ENCODE measurements at places on chromosomes 2 and 18.

GRCh38 chr2:212364112-212364985, 174.3 kb downstream of the ERBB4 start:
- no peak for DNase-seq

DNA sequence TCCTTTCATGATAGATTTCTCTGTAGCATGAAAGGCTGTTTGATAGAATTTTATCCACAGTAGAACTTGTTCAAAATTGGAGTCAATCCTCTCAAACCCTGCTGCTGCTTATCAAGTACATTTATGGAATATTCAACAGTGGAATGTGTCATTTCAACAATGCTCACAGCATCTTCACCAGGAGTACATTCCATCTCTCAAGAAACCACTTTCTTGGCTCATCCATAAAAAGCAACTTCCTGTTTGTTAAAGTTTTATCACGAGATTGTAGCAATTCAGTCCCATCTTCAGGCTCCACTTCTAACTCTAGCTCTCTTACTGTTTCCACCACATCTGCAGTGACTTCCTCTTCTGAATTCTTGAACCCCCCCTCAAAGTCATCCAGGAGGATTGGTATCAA, 29.4 kb downstream of the PDCL3 start:
- no peak for DNase-seq

- DNase-seq, result no peak
Observed at GRCh38 chr2:224151161-224151560, 112.1 kb upstream of the SERPINE2 start.

DNA sequence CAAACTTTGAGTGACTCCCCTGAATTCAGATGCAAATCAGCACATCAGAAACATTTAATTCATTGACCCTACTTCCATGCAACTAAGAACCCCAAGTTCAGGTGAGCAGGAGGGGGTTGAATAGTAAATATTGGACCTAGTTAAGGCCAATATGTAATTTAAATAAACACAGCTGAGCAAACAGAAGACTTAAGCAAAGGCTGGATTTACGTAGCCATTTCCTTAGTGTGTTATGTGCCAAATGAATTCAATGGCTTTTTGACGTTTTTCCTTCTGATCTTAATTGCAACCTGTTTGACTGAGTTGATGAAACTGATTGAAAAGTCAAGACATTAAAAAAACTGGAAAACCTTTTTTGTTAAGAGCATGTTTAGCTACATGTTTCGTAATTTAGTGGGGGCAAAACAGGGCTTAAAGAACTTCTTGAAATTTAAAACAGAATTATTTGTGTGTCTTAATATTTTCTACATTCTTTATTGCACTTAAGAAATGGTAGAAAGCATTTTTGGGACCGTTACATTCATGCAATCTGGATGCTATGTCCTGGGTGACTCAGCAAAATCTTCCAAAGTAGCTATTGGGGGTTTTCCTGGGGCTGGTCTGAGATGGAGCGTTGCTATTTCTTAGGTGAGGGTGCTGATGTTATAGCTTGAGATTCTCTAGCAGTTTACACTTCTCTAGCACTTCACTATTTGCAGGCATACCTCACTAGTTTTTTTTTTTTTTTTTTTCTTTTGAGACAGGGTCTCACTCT, 25.5 kb upstream of the KCNE4 start:
- DNase-seq, result peak; percentile 18

DNA sequence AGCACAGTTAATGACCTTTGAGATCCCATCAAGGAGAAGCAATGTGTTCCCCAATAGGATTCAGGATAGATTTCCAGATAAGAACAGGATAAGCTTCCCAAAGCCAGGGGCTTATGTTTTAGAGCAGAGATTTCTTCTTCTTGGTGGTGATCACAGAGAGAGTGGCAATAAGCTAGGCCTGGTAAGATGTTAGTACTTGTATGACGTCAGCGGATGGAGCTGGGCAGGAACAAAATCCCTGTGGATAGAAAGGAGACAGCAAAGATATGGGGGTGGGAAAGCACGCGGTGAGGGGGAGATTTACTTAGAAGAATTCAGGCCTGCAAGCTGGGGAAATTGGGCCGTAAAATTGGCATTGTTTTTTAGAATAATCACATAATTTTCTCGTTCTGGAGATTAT, 323.0 kb downstream of the MTX2 start:
- DNase-seq, result no peak

GRCh38 chr18:75226956-75227316, 16.3 kb downstream of the TSHZ1 start:
- no peak for DNase-seq

GRCh38 chr18:59748628-59749360, 51.6 kb upstream of the CCBE1 start:
- DNase-seq, result no peak

DNA sequence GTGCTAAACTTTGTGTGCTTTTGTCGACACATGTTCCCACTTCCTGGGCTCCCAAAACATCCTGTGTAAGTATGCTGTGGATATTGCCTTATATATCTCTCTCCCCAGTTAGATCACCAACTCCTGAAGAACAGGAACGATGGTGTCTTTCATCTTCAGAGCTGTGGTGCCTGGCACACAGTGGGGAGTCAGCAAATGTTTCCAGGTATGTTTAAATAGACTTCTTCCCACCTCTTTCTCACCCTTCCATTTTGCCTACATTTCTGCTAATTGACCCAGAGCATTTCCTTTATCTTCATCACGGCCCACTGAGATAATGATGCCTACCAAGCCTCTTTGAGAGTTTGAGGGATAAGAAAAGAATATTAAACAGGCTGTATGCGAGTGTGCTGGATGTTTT, 60.7 kb downstream of the RND3 start:
- DNase-seq, result no peak

DNA sequence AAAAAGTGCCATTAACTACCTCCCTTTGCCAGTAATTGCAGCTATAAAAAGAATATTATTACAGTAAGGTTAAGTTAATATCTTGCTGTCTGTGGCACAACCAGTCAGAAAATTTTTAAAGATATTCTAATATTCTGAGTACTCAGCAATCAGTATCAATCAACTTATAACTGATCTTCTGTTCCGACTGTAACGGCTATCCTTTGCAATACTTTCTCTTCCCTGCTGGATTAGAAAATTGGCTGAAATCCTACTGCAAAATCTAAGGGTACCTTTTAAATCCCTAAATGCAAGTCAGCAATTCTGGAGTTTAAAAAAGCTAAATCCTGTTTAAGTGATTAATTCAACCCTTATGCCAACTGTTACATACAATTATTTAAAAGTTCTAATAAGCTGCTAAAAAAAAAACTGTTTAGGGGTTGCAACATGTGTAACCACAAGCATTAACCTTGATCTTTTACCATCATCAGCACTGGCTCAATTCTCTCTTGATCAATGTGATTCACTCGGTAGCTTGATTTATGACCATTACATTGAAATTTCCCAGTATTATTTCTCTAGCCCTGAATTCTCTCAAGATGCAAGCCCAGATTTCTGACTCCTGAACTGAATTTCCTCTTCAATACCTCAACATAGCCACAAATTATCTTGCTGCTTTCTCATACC, 20.5 kb downstream of the GAREM1 start:
- no peak for DNase-seq

DNA sequence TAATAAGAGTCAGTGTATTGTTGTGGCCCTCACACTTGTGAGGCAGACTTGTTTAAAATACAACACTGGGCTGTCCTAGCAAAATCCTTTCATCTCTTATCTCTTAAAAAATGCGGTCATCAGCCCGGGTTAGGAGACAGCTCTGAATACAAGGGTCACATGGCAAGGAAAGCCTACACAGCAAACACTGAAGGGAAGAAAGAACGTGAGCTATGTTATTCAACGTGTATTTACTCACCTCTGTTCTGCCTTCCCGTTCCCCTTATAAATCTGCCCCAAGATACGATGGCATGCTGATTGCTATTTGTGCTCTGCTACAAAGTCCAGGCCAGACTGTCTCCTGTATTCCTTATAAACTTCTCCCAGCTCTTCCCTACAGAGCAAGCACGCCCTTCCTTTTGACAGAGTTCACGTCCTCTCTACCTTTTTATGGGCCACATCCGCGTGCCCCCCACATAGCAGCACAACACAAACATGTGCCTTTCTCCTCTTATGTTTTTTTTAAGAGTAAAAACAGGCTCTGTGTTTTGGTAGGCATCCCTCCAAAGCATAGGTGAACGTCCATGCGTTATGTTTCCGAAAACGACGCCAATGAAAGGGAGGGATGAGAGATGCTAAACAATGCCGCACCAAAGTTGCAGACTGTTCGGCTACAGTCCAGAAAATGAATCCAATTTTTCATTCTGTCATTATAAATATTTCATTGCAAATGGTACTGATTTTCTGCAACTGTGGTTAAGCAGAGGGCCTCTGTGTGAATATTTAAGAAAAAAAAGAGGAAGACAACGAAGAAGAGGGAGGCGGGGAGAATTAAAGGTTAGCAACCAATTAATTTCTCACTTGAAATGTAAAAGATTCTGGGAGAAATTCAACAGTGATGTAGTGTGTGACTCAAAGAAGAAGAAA, 274.7 kb downstream of the ZNF521 start:
- no peak for DNase-seq

DNA sequence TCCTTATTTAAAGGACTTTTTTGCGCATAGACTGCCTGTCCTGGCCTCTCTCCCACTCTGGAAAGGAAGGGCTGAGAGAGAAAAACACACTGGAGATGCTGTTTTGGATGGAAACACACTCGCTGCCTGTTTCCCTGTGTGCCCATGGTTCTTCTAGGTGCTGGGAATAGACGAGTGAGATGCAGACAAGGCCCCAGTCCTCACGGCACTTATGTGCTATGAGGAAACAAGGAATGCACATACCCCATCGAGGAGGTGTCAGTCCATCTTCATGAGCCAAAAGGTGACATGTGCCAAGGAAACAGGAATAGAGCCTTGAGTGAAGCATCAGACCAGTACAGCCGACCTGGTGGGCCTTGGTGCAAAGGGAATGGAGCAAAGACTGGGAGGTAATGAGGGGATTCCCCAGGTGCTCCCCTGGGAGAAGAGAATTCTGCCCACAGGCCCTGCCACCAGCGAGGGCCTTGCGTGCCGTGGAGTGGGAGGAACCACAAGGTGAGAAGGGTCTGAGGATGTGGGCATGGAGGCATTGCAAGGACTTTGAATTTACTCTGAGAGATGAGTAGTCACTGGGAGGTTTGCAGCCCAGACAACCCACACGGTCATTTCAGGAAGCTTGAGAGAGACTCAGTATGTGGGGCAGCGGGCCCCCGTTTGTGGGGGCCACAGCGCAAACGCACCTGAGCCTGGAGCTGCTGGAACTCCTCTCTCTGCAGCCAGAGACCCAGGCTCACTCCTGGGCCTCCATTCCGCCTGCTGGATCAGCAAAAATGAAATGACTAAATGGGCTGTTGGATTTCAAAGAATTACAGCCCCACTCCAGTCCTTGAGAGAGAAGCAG, 197.5 kb upstream of the COPS8 start:
- DNase-seq, result no peak

GRCh38 chr2:237320801-237321560, 93.0 kb downstream of the COL6A3 start:
- no peak for DNase-seq

DNA sequence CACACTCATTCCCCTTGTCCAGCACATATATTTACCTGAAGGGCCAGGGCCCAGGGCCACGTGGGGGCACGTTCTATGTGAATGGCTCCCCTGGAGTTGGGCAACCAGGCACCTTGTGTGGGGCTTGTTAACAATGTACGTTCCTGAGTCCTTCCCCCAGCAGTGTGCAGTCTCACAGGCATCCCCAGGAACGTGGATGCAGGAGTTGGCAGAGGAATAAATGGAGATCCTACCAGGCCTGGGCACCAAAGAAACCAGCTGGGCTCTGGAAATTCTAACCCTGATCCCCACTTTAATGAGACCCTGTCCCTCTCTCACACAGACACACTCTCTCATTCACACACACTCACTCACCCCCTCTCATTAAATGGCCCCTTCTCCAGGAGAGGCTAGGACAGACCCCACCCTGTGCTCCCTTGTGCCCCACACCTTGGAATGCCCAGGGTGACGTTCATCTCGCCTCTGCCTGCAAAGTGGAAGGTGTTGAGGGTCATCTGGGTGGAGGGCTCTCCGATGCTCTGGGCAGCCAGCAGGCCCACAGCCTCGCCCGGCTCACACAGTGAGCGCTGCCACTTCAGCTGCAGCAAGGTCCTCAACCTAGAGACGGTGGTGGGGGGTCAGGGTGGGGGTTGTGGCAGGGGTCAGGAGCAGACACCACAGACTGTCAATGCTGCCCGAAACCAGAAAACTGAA, 65.6 kb downstream of the POLR1A start:
- no peak for DNase-seq

DNA sequence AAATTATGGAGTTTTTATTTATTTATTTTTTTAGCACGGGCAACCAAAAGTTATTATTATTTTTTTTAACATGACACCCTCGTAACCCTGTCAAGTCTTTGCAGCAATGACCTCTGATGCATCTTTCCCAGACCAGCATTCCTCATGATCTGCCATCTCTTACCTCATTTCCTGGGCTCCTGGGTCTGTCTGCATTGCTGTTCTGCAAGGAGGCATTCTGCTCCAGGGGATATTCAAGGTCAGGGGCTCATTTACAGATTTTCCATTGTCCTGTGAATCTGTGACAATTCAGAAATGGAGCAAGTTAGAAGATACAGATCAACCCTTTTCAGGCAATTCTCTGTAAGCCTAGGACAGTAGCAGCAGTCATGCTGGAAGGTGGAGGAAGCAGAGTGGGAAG, 43.0 kb downstream of the NGEF start:
- DNase-seq, result no peak

DNA sequence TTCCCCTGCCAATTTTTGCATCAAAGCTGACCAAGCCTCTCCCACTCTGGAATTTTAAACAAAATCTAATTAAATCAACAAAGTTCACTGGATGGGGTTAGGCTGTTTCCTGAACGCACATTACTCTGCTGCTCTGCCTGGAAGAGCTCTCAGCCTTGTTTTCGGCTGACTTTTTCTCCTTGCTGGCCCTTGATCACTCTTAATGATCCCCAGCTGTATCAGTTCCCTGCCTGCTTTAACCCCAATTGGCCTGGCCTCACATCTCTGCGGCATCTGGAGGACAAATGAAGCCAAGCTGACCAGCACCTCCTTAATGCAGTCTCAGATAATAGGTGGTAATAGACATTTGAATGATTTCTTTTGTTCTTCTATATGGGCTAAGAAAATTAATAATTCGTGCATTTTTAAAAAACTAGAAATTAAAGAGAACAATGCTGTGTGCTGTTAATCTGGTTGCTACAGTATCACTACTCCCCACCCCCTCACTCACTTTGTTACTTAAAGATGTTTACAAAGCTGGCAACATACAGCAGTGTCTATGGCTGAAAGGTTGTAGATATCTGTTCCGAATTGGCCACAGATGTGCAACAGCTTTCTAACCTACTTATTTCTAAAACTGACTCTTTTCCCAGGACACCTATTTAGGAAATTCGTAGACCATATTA, 415.2 kb upstream of the KCNH7 start:
- no peak for DNase-seq

DNA sequence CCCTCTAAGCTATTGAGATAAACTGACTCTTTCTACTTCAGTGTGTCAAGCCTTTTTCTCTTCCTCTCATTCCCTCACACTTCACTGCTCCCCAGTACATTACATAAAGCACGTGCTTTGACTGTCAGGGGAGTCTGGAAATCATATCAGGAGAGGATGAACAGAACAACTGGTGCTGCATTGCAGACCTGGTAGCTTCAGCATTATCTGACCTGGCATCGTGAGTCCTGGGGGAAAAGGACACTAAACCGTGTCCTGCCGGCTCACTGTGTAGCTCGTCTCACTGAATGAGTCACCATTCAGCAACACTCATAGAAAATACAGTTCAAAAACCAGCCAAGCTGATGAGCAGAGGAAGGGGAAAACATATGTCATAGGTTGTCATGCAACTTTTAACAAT, 108.5 kb upstream of the UNC80 start:
- DNase-seq, result no peak
